MCF 10A (cell line): ENCODE measurements at places on chromosomes 13 and 19.

GRCh38 chr19:4139614-4140236 is 13.7 kb upstream of the CREB3L3 start:
- H3K4me3 ChIP-seq = no peak overlapping the region
- DNase-seq = peak; percentile 78
- no peaks in the 10 kb centered on the region for H3K36me3 ChIP-seq
- no peaks in the 10 kb centered on the region for H3K4me1 ChIP-seq
- no peaks in the 10 kb centered on the region for H3K27me3 ChIP-seq
- H3K27ac ChIP-seq = no peak overlapping the region

DNA sequence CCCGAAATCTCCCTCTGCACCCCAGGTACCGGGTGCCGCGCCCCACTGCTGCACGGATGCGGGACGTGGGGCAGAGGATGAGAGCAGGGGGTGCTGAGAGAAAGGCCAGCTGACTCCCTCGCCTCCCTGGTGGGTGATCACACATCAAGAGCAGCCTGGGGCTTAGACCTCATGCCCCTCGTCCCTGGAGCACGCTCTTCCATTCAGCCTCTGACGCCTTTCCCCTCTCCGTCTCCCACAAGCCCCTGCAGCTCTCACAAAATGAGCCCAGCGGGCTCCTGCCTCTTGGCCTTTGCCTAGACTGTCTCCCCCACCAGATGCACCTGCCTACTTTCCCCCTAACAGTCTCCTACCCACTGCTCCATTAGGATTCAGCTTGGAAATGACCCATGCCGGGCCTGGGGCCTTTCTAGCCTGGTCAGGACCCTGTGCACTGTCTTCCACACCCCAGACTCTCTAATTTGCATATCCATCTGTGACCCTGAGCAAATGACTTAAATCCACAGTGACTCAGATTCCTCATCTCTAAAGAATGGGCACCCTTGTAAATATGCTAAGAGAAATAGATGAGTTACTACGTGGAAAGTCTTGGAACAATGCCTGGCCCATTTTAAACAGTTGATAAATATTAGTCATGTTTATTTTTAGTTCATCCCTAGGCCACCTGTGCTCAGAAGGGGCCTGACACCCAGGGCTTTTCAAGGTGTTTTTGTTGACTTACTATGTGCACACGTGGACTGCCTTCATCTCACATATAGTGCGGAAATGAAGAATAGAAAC is 582 bp upstream of the PTPRH start:
- peak overlapping the region; percentile 28 for H3K4me3 ChIP-seq
- peaks cover 21% of the 10 kb centered on the region for H3K4me1 ChIP-seq
- DNase-seq = peak; percentile 87
- peak overlapping the region; percentile 37 for H3K27ac ChIP-seq
- H3K36me3 ChIP-seq = peaks cover 10% of the 10 kb centered on the region

DNA sequence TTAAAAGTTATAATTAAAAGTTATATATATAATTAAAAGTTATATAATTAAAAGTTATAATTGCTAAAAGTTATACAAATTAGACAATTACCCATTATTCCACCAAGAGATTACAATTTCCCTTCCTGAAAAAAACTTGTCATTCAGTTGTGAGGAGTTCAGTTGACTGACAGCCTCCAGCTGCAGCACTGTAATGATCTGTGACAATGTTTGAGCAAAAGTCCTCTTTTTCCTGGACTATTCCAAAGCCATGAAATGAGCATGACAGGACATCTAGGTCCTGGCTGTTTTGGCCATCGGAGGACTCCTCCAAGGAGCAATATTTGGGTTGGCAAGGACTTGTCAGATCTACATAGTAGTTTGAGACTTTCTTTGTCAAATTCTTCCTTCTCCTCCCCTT is 258.7 kb upstream of the EDNRB start:
- no peak overlapping the region for H3K4me3 ChIP-seq
- peaks cover 14% of the 10 kb centered on the region for H3K27me3 ChIP-seq
- no peak overlapping the region for H3K27ac ChIP-seq
- H3K4me1 ChIP-seq = no peaks in the 10 kb centered on the region

- no peak for DNase-seq
- H3K36me3 ChIP-seq = no peaks in the 10 kb centered on the region
- no peaks in the 10 kb centered on the region for H3K4me1 ChIP-seq
- no peak overlapping the region for H3K27ac ChIP-seq
These were observed 33.0 kb downstream of the ACTL9 start for GRCh38 chr19:8665468-8666213.

GRCh38 chr13:28761586-28761985 is 42.8 kb upstream of the SLC46A3 start:
- peaks cover 6% of the 10 kb centered on the region for H3K36me3 ChIP-seq
- no peak overlapping the region for H3K27ac ChIP-seq
- H3K27me3 ChIP-seq = no peaks in the 10 kb centered on the region
- H3K4me1 ChIP-seq = no peaks in the 10 kb centered on the region
- H3K4me3 ChIP-seq = no peak overlapping the region

- no peaks in the 10 kb centered on the region for H3K4me1 ChIP-seq
- DNase-seq = no peak
- no peak overlapping the region for H3K27ac ChIP-seq
- no peaks in the 10 kb centered on the region for H3K27me3 ChIP-seq
These were observed 73.4 kb upstream of the FLT1 start for GRCh38 chr13:28568286-28568685.

GRCh38 chr13:28173793-28174192 is 35.4 kb downstream of the PAN3 start:
- H3K27me3 ChIP-seq = no peaks in the 10 kb centered on the region
- peak overlapping the region; percentile 62 for H3K27ac ChIP-seq
- no peak overlapping the region for H3K4me3 ChIP-seq
- H3K36me3 ChIP-seq = peaks cover 29% of the 10 kb centered on the region
- H3K4me1 ChIP-seq = peaks cover 19% of the 10 kb centered on the region

DNA sequence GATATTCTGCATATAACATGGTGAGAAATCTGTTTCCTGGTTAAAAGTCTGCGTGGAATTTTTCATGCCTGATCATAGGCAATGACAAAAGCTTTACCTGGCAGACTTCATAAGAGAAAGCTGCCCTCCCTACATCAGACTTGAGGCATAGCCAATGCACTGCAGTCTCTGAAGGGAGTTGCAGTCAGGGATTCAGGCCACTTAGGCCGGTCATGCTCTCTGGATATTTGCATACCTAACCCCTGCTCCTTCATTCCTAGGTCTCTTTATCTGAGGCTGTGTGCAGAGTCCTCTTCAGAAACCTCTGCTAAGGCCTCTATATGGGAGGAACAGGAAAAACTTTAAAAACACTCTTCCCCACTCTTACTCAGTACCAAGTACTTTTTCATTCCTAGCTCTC is 287.4 kb downstream of the PCDH17 start:
- H3K27ac ChIP-seq = no peak overlapping the region
- H3K36me3 ChIP-seq = no peaks in the 10 kb centered on the region
- H3K4me1 ChIP-seq = no peaks in the 10 kb centered on the region
- peaks cover 36% of the 10 kb centered on the region for H3K27me3 ChIP-seq
- no peak for DNase-seq
- H3K4me3 ChIP-seq = no peak overlapping the region

- H3K27me3 ChIP-seq = no peaks in the 10 kb centered on the region
- H3K27ac ChIP-seq = no peak overlapping the region
- H3K4me1 ChIP-seq = peaks cover 16% of the 10 kb centered on the region
- peaks cover 29% of the 10 kb centered on the region for H3K36me3 ChIP-seq
These were observed 26.8 kb downstream of the ZNF627 start for GRCh38 chr19:11624069-11624463.

DNA sequence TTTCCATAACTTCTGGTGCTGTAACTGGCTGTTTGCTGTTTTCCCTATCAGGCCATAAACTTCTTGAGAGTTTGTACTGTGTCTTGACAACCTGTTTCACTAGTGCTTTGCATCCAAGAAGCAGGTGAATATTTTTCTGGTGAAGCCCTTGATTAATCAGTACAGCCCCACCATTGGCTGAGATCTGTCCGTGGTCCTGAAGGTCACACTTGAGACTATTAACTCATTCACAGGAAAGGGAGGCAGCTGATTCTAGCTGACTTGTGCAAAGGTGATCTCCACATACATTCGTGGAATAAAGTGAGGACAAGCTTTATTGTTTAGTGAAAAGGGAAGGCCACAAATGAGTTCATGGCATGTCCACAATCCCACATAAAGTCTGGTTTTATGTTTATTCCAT is 61.4 kb upstream of the ZNF835 start:
- H3K4me3 ChIP-seq = no peak overlapping the region
- H3K36me3 ChIP-seq = no peaks in the 10 kb centered on the region
- no peak overlapping the region for H3K27ac ChIP-seq
- no peaks in the 10 kb centered on the region for H3K4me1 ChIP-seq

- no peaks in the 10 kb centered on the region for H3K36me3 ChIP-seq
- peaks cover 23% of the 10 kb centered on the region for H3K27me3 ChIP-seq
- DNase-seq = peak; percentile 47
- H3K27ac ChIP-seq = no peak overlapping the region
These were observed 427 bp downstream of the RTBDN start for GRCh38 chr19:12833738-12834565.

DNA sequence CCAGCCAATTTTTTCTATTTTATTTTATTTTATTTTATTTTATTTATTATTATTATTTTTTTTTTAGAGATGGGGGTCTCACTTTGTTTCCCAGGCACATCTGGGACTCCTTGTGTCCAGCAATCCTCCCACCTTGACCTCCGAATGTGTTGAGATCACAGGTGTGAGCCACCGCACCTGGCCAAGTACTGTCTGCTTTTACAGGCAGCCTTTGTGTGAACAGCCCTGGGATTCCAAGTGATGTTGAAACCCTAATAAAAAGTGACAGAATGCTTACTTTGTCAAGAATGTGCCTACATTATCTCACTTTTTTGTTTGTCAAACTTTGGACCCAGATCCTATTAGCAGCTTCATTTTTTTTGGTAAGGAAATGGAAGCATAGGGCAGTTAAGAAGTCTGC is 220.1 kb upstream of the EDNRB start:
- H3K4me1 ChIP-seq = no peaks in the 10 kb centered on the region
- H3K27me3 ChIP-seq = peaks cover 12% of the 10 kb centered on the region
- no peak overlapping the region for H3K4me3 ChIP-seq

DNA sequence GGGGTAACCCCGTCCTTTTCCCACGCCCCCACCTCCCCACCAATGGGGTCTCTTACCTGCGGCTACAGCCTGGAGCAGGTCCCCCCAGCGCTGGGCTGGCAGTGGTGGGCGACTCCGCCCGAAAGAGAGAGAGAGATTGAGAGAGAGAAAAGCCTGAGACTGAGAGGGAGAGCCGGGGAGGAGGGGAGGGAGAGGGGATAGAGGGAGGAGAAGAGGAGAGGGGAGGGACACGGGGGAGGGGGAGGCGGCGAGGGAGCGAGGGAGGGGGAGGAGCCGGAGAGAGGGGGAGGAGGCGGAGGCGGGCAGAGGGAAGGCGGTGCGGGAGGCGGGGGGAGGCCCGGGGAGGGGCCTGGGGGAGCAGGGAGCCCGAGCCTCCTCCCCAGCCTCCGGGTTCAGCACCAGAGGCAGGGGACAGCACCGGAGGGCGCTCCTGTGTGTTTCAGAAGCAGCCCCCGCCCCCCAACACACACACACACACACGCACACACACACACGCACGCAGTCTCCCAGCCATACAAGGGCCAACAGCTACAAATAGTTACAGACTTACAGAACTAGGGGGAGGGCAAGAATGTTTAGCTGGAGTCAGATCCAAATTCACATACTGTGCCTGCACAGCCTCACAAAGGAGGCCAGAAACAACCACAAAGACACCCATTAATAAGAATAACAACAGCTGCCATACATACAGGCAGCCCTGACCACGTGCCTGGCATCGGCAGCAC is at the start of gene SLC8A2:
TSS of gene SLC8A2 (minus strand) at position 161 of the 725 bp plus-strand sequence. CDS start 5,490 bp downstream, outside the sequence.
- peak within 1 kb of the TSS; percentile 13 for H3K27ac ChIP-seq
- DNase-seq = peak; percentile 56
- peaks cover 49% of the 10 kb centered on the region for H3K27me3 ChIP-seq
- peaks cover 7% of the 10 kb centered on the region for H3K4me1 ChIP-seq

DNA sequence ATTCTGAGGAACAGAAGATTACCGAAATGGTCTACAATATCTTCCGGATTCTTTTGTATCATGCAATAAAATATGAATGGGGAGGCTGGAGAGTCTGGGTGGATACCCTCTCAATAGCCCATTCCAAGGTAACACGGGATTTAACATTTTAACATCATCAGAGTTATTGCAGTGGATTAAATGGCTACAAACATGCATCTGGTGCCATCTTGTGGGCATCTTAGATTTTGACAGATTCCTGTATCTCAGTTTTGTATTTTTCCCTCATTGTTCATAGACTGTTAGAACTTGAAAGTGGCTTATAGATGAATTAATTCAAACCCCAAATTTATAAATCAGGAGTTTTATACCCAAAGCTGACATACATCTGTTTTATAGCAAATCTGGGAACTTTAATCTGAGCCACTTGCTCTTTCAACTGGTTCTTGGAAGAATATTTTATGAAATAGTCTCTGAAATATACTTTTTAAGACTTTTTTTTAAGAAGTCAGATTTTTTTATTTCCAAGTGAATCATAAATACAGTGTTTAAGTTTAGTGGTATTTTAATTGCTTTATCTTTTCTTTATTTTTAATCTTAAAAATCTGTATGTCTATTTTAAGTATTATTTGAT is 215.2 kb downstream of the NBEA start:
- no peaks in the 10 kb centered on the region for H3K4me1 ChIP-seq
- no peaks in the 10 kb centered on the region for H3K36me3 ChIP-seq
- DNase-seq = peak; percentile 73
- no peaks in the 10 kb centered on the region for H3K27me3 ChIP-seq

GRCh38 chr13:67043901-67044300 is 186.2 kb downstream of the PCDH9 start:
- no peak overlapping the region for H3K27ac ChIP-seq
- H3K4me3 ChIP-seq = no peak overlapping the region
- peaks cover 12% of the 10 kb centered on the region for H3K4me1 ChIP-seq
- H3K36me3 ChIP-seq = no peaks in the 10 kb centered on the region

DNA sequence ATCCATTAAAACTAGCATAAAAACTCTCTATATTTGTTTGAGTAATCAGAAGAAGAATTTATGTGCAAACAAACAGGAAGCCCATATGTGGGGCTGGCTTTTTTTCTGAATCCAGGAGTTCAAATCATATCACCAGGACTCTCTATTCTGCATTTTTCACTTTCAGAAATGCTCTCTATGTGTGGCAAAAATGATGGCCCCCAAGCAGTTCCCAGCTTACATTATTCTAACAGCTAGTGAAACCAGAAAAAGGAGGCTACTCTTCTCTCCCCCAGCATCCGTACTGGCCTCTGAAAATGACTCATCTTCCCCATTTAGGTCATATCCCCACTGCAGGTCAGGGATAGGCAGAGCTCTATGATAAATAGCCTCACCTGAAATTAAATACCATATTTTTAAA is 20.4 kb downstream of the RBM26 start:
- peaks cover 25% of the 10 kb centered on the region for H3K4me1 ChIP-seq
- peak; percentile 58 for DNase-seq
- H3K27me3 ChIP-seq = no peaks in the 10 kb centered on the region
- H3K36me3 ChIP-seq = peaks cover 15% of the 10 kb centered on the region
- no peak overlapping the region for H3K4me3 ChIP-seq

DNA sequence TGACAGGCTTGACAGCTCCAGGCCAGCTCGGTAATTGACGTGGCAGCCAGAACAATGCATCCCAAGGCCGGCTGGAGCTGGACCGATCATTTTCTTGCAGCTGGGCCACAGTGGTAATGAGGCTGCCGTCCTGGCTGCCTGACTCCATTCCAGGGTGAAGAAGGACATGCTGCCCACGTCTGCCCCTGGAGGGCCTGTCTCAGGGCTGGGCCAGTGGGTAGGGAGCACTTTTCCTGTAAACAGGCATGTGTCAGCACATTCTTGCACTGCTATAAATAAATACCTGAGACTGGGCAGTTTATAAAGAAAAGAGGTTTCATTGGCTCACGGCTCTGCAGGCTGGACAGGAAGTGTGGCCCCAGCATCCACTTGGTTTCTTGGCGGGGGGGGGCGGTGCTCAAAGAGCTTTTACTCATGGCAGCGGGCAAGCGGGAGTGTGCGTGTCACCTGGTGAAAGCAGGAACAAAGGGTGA is 38.1 kb upstream of the KCTD15 start:
- no peak overlapping the region for H3K4me3 ChIP-seq
- no peaks in the 10 kb centered on the region for H3K4me1 ChIP-seq
- DNase-seq = peak; percentile 10
- no peaks in the 10 kb centered on the region for H3K27me3 ChIP-seq
- no peaks in the 10 kb centered on the region for H3K36me3 ChIP-seq
